ENCODE measurements at places on chromosomes 3 and 15.

DNA sequence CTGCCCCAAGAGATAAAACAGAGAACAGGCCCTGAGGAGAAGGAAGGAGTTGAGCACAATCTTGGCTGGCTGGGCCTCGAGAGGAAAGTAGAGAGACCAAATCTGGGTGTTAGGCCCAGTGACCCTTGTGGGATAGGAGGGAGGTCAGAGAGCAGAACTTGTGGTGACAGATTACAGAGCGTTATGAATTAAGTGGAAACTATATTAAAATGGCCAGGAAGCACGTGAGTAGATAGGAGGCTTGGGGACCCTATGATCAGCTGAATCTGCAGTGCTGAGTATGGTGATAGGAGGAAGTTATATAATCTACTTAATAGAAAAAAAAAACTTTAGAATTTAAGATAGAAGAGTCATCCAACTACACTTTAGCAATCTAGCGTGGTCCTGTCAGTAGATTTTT, 30.0 kb downstream of the ST6GAL1 start:
- DNase-seq = no peak

DNA sequence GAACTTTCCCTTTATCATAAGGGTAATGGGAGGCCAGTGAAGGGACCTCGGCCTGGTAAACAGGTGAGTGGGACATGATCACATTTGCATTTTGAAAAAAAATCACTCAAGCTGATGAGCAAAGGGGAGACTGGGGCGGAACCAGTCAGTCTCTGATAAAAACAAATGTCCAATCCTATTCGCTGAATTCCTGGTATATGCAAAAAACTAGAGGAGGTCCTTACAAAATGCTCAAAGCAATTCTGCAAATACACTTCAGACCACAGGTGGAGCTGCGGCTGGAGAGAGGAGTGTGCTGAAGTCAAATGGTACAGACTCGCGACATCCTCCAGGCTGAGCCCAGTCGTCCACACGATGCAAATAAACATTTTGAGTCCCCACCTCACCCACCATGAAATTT, 166.7 kb downstream of the FOXP1 start:
- no peak for DNase-seq

GRCh38 chr3:14816359-14816758, 2.4 kb upstream of the FGD5 start:
- DNase-seq = no peak

DNA sequence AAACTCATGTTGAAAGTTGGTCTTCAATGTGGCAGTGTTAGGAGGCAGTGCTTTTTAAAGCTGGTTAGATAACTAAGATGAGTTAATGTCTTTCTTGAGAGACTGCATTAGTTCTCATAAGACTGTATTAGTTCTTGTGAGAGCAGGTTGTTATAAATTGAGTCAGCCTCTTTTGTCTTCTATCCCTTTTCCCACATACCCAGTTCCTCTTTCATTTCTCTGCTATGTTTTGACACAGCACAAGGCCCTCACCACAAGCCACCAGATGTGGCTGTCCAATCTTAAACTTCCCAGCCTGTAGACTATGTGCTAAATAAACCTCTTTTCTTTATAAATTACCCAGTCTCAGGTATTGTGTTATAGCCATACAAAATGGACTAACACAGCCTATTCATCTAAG, 94.6 kb upstream of the SNTN start:
- DNase-seq = no peak

GRCh38 chr3:62659660-62660059, 215.6 kb downstream of the CADPS start:
- no peak for DNase-seq

GRCh38 chr3:37979541-37980461, 10.8 kb upstream of the VILL start:
- no peak for DNase-seq

DNA sequence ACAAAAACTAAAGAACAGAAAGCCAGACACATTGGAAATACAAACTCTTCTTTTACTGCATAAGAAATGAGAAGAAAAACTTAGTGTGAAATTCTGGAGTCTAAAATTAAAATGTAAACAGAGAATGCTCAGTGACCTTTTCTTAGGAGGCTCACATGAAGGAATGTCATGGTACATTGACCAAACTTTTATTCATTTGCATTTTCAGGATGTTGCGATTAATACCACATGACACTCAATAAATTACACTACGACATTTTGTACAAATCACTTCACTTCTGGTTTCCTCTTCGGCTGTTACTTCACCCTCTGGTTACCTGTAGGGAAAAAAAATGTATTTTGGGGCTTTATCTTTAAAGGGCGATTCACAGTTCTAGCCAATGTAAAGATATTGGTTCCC, 56.4 kb upstream of the ACTC1 start:
- DNase-seq = no peak

GRCh38 chr15:37979671-37980409, 45.4 kb downstream of the TMCO5A start:
- DNase-seq = no peak

Data from left hindlimb (tissue), 1 donor.